Esophagus squamous epithelium (tissue), 5 donors: ENCODE measurements at places on chromosomes 6 and 20.

DNA sequence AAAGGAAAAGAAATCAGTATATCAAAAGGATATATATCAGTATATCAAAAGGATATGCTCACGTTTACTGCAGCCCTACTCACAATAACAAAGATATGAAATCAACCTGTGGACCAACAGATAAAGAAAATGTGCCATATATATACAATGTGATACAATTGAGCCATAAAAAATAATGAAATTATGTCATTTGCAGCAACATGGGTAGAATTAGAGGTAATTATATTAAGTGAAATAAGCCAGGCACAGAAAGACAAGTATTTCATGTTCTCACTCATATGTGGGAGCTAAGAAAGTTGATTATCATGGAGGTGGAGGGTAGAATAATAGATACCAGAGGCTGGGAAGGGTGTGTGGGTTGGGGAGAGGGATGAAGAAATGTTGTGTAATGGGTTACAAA lies 102.9 kb upstream of the MARCKS start:
- no peaks in the 10 kb centered on the region for H3K4me1 ChIP-seq
- H3K4me3 ChIP-seq = no peak overlapping the region
- no peak for DNase-seq
- no peak overlapping the region for H3K27ac ChIP-seq

DNA sequence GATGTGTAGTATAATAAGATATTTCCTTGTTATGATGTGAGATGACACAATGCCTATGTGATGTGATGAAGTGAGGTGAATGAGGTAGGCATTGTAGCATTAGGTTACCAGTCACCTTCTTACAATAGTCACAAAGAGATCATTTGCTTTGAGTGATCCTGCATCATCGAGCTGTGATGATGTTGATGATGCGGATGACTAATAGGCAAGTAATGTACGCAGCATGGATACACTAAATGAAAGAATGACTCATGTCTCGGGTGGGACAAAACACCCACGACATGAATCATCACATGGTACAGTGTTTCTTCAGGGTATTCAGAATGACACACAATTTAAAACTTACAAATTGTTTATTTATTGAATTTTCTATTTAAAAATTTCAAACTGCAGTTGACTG lies 806.3 kb upstream of the GJE1 start:
- H3K4me1 ChIP-seq = no peaks in the 10 kb centered on the region
- H3K36me3 ChIP-seq = no peaks in the 10 kb centered on the region
- no peak for DNase-seq
- H3K4me3 ChIP-seq = peak overlapping the region; percentile 53
- no peaks in the 10 kb centered on the region for H3K27me3 ChIP-seq

- no peak overlapping the region for H3K4me3 ChIP-seq
- H3K27me3 ChIP-seq = no peaks in the 10 kb centered on the region
- H3K27ac ChIP-seq = no peak overlapping the region
- no peaks in the 10 kb centered on the region for H3K36me3 ChIP-seq
Observed at GRCh38 chr6:35970181-35970580, 49.3 kb upstream of the SRPK1 start.

- H3K4me3 ChIP-seq = no peak overlapping the region
- H3K27ac ChIP-seq = no peak overlapping the region
- H3K27me3 ChIP-seq = no peaks in the 10 kb centered on the region
- no peaks in the 10 kb centered on the region for H3K4me1 ChIP-seq
Observed at GRCh38 chr6:104003803-104004516, 855.8 kb downstream of the HACE1 start.

DNA sequence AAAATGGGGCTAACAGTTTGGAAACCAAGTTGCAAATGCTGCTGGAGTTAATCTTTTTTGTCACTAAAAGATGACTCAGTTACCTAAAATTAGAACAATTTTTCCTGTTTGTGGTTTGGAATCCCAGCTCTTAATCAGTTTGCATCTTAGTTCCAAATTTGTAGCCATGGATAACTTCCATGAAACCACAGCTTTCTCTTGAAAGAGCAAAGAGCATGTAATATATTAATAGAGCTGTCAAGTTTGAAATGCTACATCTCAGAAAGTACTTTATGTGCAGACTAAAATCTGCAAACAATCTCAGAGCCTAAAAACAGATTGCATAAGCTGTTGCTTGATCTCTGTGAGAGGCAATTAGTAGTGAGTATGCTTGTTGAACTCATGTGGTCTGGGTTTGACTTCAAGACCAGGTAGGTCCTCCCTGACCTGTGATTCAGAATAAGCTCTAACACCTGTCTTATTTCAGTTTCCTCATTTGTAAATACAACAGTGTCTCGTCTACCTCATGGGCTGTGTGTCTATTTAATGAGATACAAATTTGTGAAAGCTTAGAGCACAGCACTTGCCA lies 23.5 kb downstream of the DHX35 start:
- no peaks in the 10 kb centered on the region for H3K36me3 ChIP-seq
- no peaks in the 10 kb centered on the region for H3K27me3 ChIP-seq
- no peak for DNase-seq
- no peak overlapping the region for H3K4me3 ChIP-seq
- peaks cover 41% of the 10 kb centered on the region for H3K4me1 ChIP-seq

GRCh38 chr20:46022411-46023147 lies 6.4 kb upstream of the SLC12A5 start:
- H3K36me3 ChIP-seq = no peaks in the 10 kb centered on the region
- peaks cover 16% of the 10 kb centered on the region for H3K4me1 ChIP-seq
- no peak for DNase-seq
- H3K4me3 ChIP-seq = peak overlapping the region; percentile 64
- peaks cover 15% of the 10 kb centered on the region for H3K27me3 ChIP-seq
- no peak overlapping the region for H3K27ac ChIP-seq

DNA sequence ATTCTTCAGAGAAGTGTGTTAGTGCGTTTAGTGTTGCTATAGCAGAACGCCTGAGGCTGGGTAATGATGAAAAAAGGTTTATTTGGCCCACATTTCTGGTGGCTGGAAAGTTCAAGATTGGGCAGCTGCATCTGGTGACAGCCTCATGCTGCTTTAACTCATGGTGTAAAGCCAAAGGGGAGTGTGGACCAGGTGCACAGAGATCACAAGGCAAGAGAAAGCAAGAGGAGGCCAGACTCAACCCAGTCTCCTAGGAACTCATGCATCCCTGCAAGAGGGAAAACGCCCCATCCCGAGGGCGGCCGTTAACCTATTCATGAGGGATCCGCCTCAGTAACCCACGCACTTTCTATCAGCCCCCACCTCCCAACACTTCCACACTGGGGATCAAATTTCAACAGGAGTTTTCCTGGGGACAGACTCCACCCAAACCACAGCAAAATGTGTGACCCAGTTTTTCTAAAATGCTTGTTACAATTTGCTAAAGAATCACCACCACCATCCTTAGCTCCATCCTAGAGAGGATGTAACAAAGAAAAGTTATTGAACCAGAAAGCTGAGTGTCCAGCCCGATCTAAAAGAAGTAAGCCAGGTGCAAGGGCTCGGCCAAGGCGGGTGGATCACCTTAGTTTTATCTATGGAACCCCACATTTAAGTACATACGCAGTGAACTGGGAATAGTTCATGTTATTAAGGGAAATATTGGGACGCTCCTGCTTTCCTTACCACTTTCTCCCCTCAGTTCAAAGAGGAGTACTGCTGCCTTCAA lies 164.8 kb downstream of the QKI start:
- H3K4me1 ChIP-seq = peaks cover 10% of the 10 kb centered on the region
- H3K27ac ChIP-seq = no peak overlapping the region
- H3K4me3 ChIP-seq = no peak overlapping the region
- H3K36me3 ChIP-seq = no peaks in the 10 kb centered on the region
- H3K27me3 ChIP-seq = no peaks in the 10 kb centered on the region

DNA sequence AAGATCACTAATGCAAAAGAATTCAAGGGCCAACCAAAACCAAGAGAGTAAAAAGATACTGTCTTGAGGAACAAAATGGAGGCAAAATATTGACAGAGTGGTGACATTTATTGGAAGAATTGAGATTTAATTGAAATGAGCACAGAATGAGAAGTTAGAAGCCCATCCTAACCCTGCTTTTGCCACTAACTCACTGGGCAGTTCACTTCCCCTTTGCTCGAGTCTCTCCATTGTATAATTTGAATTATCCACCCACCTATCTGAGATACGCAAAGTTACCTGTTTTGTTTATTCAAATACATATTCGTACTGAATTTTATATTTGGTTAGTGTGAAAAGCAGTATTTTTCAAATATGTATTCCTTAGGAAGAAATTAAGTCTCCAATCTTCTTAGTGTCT lies 204.5 kb upstream of the PRDM1 start:
- DNase-seq = no peak
- no peaks in the 10 kb centered on the region for H3K27me3 ChIP-seq
- no peaks in the 10 kb centered on the region for H3K36me3 ChIP-seq

DNA sequence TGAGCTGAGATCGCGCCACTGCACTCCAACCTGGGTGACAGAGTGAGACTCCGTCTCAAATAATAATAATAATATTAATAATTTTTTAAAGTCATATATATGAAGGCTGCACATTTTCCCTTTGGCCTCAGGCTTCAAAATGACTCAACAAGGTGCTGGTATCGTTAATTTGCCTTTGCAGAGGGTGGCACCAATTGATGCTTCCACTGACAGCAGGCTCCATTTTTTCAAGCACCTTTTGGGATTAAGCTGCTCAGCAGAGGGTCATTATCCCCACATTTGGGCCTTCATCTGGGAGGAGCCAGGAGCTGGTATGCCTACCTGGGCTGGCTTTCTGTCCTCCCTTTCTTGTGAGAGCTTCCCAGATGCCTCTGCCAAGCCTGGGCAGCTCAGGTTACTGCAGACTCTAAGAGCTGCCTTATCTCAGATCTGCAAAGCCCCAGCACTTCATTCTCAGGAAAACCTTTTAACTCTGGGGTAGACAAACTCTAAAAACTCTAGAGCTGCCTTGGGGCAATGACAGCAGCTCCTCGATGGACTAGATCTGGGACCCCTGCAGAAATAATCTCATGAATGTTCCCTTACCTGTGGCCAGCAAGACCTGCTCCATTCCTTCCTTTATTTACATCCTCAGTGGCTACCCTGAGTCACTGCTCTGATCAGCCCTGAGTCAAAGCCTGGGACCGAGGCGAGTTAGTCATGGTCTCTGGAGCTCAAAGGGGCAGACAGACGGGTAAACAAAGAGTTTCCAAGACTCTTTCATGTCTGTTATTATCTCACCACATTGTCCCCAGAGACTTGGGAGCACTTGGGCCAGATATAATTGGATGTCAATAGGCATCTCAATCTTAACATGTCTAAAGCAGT lies 80.0 kb upstream of the EYA2 start:
- H3K4me3 ChIP-seq = no peak overlapping the region
- no peak overlapping the region for H3K27ac ChIP-seq
- H3K27me3 ChIP-seq = peaks cover 73% of the 10 kb centered on the region
- DNase-seq = no peak
- no peaks in the 10 kb centered on the region for H3K36me3 ChIP-seq
- peaks cover 8% of the 10 kb centered on the region for H3K4me1 ChIP-seq

- H3K36me3 ChIP-seq = peaks cover 13% of the 10 kb centered on the region
- no peak overlapping the region for H3K4me3 ChIP-seq
- no peak for DNase-seq
- peak overlapping the region; percentile 60 for H3K27ac ChIP-seq
Observed at GRCh38 chr20:44979090-44979621, 12.8 kb downstream of the STK4 start.

DNA sequence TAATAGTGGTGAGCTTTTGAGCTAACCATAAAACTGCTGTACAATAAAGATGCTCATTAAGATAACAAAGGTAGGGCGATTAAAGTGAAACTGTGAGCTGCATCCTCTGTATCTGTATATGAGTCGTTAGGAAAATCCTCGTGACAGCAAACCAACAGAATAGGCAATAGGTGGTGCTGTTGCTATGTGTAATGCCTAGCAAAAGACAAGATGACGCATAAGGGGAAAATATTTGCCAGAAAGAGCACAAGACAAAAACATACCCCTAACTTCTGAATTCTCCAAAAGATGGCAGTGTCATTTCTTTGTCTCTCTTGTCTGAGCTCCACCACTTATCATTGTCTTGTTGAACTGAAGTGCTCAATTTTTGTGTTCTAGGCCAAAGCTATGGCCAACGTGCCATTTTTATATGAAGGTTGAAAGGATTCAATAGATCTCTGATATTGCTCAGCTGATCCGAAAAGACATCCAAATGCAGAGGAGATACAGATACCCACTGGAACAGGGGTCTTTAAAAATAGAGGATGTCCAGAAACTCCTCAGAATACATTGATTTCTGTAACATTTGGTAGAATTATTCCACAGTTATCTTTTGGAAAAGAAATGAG lies 56.3 kb upstream of the ANKEF1 start:
- no peak for DNase-seq
- H3K4me1 ChIP-seq = peaks cover 3% of the 10 kb centered on the region
- H3K4me3 ChIP-seq = no peak overlapping the region
- H3K27ac ChIP-seq = no peak overlapping the region
- no peaks in the 10 kb centered on the region for H3K27me3 ChIP-seq
- H3K36me3 ChIP-seq = no peaks in the 10 kb centered on the region

DNA sequence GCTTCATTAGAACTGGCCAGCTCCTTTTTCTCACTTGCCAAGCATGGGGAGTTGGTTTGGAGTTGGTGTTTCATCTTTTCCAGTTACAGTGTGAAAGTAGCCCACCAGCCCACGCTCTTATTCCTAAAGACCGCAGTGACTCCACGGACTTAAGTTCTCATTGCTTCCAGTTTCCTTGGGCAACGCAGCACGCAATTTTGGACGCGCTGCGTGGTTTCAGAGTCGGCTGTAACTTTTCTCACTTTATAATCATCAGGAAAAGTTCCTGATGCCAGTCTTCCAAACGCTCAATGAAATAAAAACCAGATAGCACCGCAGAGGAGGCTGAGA lies 381 bp upstream of the PEX7 start:
- DNase-seq = no peak
- peaks cover 3% of the 10 kb centered on the region for H3K4me1 ChIP-seq
- H3K4me3 ChIP-seq = peak overlapping the region; percentile 66
- no peaks in the 10 kb centered on the region for H3K27me3 ChIP-seq
- H3K36me3 ChIP-seq = peaks cover 20% of the 10 kb centered on the region
- peak overlapping the region; percentile 96 for H3K27ac ChIP-seq

DNA sequence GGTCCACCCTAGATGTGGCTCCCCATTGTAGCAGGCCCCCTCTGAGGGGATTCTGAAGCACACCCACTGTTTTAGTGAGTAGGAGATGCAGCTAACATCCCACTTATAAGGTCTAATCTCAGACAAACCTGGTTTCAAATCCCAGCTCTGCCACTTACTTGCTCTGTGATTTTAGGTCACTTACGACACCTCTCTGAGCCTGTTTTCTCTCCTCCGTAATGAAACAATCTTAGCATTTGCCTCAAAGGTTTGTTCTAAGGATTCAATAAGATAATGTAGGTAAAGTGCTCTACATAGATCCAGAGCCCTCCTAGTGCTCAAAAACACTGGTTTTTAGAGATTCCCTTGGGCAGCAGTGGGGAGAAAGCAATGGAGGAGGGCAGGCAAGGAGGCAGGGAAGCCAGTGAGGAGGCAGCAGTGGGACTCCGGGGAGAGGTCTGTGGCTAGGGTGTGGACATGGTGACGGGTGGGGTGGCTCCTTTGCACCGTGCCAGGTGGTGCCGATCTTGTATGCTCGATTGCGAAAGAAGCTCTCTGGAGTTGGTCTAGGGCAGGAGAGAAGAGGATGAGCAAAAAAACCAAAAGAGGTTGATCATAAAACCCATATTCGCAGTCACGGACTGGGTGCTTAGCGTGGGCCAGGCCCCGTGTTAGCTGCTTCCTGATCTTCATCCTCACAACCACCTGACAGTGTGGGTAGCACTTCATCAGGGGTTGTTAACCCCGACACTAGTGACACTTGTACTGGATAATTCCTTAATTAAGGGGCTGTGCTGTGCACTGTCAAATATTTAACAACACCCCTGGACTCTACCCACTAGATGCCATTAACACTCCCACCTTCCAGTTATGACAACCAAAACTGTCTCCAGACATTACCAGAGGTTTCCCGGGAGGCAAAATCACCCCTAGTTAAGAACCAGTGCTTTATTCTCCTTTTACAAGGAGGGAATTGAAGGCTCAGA lies 16.8 kb upstream of the PTGIS start:
- H3K4me1 ChIP-seq = peaks cover 46% of the 10 kb centered on the region
- H3K36me3 ChIP-seq = no peaks in the 10 kb centered on the region
- H3K27ac ChIP-seq = peak overlapping the region; percentile 79
- no peak for DNase-seq
- no peak overlapping the region for H3K4me3 ChIP-seq
